Stimulated activated CD8-positive, alpha-beta memory T cell treated with anti-CD3 and anti-CD28 coated beads, Interleukin-12 subunit alpha, Interleukin-12 subunit beta, amount 100 ng/mL, for 4 hours (primary cell): ENCODE measurements at places on chromosomes 1 and 21.

GRCh38 chr1:172948457-172948856, 102.3 kb downstream of the TNFSF18 start:
- DNase-seq, result peak; percentile 7

GRCh38 chr1:23837908-23838307, 12.7 kb upstream of the HMGCL start:
- DNase-seq, result no peak

GRCh38 chr1:19971664-19972063, 7.8 kb downstream of the PLA2G2A start:
- no peak for DNase-seq

- no peak for DNase-seq
Observed at GRCh38 chr1:116794804-116795481, 40.7 kb downstream of the CD2 start.

DNA sequence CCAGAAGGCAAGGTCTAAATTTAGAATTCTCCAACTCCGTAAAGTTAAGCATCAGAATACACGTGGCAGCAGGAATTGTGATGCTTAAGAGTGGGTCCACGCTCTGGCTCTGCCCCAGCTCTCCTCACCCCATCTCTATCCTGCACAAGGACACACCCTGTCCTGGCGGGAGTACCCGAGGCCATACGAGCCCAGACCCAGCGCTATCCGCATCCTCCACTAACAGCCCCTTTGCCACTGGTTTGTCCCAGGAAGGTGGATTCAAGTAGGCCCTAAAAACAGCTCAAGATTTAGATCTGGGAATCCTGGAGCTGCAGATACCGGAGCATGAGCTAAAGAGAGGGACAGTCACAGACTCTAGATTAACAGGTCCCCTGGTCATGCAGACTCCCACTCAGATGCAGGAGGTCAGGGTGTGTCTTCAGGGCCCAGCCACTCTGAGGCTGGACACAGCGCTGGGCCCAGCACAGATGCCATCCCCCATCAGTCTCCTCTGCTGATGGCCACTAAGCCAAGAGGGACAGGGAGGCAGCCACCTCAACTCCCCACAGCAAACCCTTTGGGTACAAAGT, 393.3 kb downstream of the NPHP4 start:
- no peak for DNase-seq

DNA sequence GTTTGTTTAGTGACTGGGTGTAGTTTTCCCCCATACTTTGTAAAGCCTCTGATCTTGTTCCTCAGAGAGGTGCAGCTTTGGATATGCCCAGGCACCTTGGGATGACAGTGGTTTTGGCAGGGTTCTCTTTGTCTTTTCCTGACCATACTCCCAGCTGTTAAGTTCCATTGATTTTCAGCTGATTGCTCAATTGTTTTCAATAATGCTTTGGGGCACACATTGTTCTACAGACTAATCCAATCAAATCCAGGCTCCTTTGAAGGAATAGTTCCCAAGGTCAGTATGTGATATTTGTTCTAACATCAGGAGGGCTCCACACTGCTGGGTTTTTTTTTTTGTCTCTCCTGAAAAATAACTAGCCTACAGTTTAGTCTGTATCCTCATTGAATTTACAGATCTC, 24.8 kb downstream of the PPP2R5A start:
- no peak for DNase-seq

- no peak for DNase-seq
Observed at GRCh38 chr1:66468722-66469121, 65.2 kb upstream of the SGIP1 start.

GRCh38 chr1:96833376-96833775, 111.8 kb downstream of the PTBP2 start:
- no peak for DNase-seq

- DNase-seq, result no peak
Observed at GRCh38 chr21:43868461-43868860, 3.4 kb downstream of the AGPAT3 start.

DNA sequence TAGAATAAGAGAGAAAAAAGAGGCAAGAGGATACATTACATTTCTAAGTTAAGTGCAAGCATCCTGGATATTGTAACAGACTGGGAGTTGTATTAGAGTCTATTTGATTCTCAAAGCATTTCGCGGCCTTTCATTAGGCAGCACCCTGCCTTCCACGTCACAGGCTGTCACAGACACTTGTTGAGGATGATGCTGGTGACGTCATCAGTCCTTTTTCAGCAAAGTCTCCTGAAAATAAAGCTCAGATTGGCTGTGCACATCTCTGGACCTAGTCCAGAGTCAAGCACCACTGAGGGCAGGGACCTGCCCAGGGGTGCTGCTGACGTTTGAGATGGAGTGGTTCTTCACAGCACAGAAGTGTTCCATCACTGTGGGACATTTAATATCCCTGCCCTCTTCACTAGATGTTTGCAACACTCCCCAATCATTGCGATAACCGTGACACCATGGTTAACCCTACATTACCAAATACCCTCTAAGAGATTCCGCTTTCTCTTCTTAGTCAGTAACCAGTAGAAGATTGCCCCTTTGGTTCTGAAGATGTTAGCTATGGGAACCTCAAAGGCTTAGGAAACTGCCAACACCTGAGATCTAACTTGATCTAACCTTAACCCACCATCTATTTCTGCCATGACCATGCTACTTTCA, 72.7 kb upstream of the F3 start:
- DNase-seq, result no peak

- no peak for DNase-seq
Observed at GRCh38 chr1:33055210-33056008, 18.7 kb upstream of the AK2 start.

- DNase-seq, result no peak
Observed at GRCh38 chr1:110214454-110215404, 4.6 kb downstream of the KCNC4 start.

DNA sequence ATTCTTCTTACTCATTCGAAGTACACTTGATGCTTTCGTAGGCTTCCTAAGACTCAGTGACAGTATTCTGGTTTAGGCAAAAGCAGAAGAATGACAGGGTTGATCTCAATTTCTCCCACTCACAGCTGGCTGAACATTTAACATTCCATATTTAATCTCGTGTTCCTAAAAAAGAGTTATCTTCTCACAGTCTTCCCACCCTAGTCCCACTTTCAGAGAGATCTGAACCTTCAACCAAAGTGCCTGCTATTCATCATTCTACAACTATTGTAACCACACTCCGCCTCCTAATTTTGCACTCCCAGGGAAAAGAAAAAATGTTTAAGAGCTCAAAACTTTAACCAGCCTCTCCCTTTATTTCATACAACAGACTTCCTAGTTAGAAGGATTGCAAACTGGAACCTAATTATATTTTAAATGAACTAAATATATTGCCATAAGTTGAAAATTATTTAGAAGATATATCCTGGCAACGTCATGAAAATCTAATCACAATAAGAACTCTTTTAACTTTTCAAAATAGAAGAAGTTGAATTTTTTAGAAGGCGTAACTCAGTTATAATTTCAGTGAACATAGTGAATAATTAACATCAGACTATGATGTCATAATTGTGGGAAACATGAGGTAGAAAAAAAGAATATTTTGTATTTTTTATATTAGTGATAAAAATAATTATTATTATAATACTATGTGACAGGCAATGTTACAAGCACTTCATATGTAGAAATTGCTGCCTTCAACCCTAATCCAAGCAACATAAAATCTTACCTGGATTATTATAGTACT, 540.9 kb upstream of the ADGRL2 start:
- DNase-seq, result no peak

DNA sequence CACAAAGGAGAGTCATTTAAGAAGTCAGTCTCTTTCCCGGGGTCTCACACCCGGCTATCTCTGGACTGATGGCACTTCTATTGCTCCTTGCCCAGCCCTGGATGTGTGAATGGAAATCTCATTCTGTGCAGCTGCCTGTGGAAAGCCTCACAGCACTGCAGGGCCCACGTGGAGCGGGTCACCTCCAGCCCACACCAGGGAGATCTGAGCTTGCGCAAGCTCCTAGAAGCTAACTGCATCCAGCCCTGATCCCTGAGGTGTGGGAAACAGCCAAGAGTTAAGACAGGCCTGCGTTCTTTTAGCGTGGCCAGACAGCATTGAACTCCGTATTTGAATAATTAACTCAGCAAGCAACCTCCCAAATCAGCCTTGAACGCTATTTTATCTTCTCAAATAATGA, 150.5 kb downstream of the LRIG2 start:
- DNase-seq, result no peak

- DNase-seq, result no peak
Observed at GRCh38 chr1:101217148-101217547, 19.7 kb upstream of the S1PR1 start.

GRCh38 chr1:110212169-110213142, 2.3 kb downstream of the KCNC4 start:
- no peak for DNase-seq

GRCh38 chr1:204073837-204074273, 940 bp downstream of the SOX13 start:
- no peak for DNase-seq

DNA sequence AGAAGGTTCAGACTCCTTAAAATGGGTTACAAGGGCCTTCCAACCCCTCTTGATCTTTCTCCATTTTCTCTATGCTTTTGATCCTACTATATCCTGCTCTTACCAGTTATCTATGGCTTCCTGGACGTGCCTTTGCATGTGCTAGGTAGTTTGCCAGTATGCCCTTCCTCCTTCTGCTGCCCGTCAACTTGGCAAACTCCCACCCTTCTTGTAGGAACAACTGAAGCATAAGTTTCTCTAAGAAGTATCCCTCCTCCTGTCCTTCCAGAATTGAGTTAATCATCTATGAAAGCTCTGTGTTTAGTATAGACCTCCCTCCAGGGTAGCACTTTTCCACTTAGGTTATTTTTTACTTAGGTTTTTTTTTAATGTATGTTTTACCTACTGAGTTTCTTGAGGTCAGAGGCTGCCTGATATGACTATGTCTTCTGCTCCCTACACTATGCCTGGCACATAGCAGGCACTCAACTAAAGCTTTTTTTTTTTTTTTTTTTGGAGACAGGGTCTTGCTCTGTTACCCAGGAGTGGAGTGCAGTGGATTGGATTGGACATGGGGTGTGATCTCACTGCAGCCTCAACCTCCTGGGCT, 10.0 kb upstream of the IGSF3 start:
- DNase-seq, result no peak

- no peak for DNase-seq
Observed at GRCh38 chr1:158333405-158334155, 2.2 kb upstream of the CD1B start.

DNA sequence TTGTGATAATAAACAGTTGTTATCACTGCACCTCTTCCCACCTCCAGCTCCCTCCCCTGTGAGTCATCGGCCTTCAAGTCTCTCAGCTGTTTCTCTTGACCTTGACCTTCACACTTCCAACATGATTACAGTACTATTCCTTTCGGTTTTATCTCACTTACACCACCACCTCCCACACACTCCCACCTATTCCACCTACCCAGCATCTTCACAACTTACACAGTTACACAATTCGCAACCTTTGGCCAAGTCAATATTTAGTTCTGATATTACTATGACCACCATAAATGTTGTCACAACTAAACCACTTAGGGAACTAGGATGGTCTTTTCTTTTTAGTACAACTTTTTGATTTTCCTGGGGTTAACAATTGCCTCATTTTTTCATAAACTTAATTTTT, 60.2 kb downstream of the RIPK4 start:
- no peak for DNase-seq

GRCh38 chr1:94806441-94806871, 13.7 kb upstream of the SLC44A3 start:
- DNase-seq, result no peak

GRCh38 chr1:960363-961131, at the start of gene KLHL17:
TSS of gene KLHL17 (plus strand) at chr1:960584. CDS start at chr1:960694, 110 bp downstream.
- DNase-seq, result peak; percentile 64

DNA sequence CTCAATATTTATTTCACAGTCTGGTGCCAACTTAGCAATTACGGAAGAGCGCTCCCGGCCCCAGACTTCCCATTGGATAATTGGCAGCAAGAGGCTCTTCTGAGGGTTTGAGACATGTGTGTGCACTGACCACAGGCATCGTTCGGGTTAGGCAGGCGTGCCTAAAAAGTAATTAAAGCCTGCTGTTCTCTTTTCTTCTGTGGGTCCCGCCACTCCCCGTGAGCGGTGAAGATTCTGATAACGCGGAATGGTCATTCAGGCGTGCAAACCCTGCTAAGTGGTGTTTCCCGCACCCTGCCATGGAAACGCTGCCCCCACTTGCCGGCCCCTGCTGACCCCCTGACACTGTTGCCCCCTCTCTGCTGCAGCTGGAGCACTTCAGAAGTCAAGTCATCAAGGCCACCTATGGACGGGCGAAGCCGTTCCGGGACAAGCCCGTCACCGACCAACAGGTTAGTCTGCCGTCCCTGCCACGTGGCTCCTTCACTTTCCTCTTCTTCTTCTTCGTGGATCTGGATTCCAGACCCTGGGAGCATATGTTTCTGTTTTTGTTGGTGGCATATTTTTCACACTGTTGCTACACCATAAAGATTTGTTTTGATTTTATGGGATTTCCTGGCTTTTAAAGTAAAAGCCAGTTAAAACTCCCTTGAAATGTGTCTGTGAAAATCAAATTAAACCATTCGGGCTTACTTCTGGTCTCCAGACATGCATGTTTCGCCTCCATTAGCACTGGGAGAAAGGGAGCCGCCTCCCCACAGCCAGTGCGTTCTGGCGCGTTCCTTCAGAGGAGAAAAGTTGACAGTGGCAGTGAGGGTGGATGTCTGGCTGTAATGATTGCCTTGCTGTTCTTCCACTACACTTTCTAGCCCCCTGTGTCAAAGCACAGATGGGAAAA, 79.9 kb downstream of the FHAD1 start:
- no peak for DNase-seq

GRCh38 chr1:59568158-59568935, 246.4 kb upstream of the HOOK1 start:
- no peak for DNase-seq

DNA sequence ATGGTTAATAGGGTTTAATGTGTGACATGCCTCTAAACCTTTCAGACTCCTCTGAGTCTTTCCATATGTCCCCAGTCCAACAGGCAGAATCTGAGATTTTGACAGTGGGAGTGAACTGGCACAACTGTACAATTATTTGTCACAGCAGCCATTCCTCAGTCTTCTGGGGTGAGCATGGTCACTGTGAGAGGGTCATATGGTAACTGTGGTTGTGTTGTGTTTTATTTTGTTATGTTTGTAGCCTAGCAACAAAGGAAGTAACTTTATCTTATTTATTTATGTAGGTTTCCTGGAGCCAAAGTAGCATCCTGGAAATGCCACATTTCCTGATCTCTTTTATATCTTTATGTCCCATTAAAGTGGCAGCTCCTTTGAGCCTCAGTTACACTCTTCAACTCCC, 1067.9 kb downstream of the TTLL7 start:
- DNase-seq, result no peak

DNA sequence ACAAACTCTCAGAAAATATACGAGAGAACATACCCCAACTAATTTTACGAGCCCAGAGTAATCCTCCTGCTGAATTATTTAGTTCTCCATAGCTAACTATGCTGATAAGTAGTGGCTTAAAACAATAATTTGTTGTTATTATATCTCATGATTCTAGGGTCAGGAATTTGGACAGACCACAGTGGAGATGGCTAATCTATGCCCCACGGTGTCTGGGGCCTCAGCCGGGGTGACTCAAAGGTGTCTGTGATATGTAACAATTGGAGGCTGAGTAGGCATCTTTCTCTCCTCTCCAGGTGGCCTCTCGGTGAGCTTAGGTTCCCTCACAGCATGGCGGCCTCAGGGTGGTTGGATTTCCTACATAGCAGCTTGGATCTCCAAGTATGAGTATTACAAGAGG, 35.4 kb upstream of the FOXO6 start:
- no peak for DNase-seq
